ENCODE measurements at places on chromosomes 2 and 18.
A peak's percentile ranks its signal among the peaks of the same experiment; 100 is the strongest.

DNA sequence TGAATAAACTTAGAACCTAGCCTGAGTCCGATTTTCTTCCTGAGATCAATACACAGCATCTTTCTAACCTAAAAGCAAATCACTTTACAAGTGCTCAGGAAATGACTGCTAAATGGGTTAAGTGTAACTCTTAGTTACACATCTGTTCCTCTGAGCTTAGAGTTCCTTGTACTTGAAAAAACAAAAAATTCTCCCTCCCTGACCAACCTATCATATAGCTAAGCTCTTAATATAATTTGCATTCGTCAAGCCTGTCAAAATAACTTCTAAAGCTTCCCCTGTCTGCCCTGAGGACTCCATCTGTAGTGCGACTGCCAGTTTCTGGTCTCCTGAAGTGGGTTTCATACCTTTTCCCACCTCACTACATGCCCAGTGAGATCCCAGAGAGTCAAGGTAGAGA is 190.4 kb downstream of the NCK2 start:
- no peak for DNase-seq

DNA sequence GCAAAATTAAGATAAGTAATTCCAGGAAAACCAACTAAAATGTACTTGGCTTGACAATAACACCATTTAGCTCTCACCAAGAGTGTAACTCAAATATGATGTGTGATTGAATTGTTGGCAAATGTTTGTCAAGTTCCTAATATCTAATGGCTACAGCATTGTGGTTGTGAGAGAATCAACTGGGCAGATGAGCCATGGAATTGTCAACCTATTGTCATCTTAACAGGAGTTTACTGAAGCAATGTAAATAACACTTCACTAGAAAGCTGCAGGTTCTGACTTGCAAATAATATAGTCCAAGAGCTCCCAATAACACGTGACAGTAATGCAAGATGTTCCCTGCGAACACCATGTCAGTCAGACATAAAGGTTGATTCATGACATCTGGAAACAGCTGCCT is 495.2 kb upstream of the MEIS1 start:
- DNase-seq: no peak

- DNase-seq: no peak
Measured at GRCh38 chr2:65017335-65017734, 28.1 kb downstream of the SLC1A4 start.

DNA sequence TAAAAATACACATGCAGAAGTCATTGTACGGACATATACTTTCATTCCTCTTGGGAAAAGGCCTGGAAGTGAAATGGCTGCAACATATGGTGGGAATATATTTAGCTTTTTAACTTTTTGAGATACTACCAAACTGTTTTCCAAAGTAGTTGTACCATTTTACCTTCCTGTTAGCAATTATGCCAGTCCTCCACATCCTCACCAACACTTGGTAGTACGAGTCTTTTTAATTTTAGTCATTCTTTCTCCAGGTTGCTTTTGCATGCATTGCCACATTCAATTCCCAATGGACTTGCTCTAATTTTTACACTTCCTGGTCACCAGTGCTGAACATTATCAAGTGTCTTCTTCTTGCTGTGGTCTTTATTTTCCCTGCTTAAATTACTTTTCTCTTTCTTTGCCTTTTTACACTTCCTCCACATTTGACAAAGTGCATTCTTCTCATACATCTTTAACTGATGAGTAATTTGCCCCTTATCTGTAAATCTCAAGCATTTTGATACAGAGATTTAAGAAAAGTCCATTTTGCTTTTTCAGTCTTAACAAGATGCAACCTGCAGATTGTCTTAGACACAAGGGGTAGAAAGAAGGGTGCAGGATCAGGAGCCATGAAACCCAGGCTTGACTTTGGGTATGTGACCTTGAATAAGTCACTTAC is 14.5 kb downstream of the VIT start:
- no peak for DNase-seq

- DNase-seq: no peak
Measured at GRCh38 chr2:221400411-221400810, 171.7 kb downstream of the EPHA4 start.

DNA sequence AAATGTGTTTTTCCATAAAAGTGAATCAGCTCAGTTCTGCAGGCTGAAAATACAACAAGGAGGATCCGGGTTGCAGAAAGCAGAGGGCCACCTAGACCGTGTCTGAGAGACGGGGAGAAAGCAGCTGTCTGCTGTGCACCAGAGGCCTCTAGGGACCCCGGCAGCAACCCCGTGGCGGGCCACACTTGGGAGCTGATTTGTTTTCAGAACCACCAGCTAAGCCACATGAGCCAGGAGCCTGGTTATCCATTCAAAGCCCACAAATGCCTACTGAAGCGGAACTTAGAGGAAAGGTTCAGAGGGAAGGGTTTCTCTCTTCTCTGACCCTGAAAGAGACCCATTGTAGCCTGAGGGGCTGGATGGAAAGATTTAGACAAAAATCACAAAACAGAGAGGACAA is 28.4 kb upstream of the ID2 start:
- peak; percentile 47 for DNase-seq

DNA sequence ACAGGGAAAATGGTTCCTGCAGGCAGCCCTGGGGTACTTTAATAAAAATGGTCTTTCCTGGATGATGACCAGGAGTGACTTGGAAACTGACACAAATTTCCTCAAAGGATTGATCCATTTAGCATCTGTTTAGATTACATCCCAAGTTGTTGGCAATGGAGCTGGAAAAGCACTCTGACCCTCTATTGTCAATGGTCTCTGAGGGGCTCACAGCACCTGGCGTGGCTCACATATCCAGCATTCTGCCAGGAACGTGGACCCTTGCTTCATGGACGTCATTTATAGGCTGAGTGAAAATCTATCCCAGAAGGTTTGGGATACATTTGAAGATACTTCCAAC is 43.8 kb downstream of the SERTAD2 start:
- no peak for DNase-seq

GRCh38 chr2:20223407-20224163 is 1.3 kb downstream of the SDC1 start:
- DNase-seq: peak; percentile 86

GRCh38 chr2:185583058-185583816 is 155.4 kb upstream of the FSIP2 start:
- no peak for DNase-seq

- DNase-seq: no peak
Measured at GRCh38 chr2:74174909-74175308, 3.8 kb downstream of the MOB1A start.

DNA sequence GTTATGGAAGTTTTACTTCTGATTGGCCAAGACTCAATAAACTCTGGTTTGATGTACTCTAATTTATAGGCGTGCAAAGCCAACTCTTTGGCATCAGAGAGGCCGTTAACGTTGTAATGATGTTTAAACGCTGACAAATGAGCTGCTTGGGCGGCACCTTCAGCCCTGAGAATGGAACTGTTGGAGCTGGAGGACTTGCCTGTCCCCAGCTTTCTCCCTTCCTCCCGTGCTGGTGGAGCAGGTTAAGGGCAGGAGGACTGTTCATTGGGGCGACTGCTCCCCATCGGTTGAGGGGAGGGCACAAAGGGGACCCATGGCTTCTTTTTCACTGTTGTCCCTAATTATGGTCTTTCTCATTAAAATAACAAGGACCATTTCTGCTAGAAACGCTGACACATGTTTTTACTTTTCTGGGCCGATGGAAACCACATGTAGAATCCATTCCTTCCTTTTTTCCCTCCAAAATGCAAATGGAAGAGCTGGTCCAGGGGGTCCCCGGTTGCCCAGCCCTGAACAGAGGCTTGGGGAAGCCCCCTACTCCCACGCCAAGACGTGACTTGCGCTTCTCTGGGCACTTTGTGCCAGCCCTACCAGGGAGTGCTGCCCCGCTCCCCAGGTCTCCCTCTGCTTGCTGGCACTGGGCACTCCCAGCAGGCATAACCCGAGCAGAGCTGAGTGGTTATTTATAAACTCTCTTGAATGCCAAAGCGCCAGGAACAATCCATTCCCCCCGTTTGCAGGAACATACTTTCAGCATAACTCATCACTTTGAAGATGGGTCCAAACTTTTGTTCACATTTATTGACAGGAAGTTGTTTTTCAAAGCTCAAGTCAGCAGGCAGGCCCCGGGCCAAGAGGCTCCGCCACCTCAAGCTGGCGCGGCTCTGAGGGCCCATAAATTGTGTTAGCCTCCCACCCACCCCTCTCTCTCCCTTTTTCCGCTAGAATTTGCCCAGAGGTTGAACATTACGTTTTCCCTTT is 170.1 kb downstream of the ASB1 start:
- DNase-seq: no peak

GRCh38 chr2:1683297-1683696 is 61.0 kb downstream of the PXDN start:
- no peak for DNase-seq

- no peak for DNase-seq
Measured at GRCh38 chr2:183630964-183631363, 506.7 kb downstream of the NUP35 start.

DNA sequence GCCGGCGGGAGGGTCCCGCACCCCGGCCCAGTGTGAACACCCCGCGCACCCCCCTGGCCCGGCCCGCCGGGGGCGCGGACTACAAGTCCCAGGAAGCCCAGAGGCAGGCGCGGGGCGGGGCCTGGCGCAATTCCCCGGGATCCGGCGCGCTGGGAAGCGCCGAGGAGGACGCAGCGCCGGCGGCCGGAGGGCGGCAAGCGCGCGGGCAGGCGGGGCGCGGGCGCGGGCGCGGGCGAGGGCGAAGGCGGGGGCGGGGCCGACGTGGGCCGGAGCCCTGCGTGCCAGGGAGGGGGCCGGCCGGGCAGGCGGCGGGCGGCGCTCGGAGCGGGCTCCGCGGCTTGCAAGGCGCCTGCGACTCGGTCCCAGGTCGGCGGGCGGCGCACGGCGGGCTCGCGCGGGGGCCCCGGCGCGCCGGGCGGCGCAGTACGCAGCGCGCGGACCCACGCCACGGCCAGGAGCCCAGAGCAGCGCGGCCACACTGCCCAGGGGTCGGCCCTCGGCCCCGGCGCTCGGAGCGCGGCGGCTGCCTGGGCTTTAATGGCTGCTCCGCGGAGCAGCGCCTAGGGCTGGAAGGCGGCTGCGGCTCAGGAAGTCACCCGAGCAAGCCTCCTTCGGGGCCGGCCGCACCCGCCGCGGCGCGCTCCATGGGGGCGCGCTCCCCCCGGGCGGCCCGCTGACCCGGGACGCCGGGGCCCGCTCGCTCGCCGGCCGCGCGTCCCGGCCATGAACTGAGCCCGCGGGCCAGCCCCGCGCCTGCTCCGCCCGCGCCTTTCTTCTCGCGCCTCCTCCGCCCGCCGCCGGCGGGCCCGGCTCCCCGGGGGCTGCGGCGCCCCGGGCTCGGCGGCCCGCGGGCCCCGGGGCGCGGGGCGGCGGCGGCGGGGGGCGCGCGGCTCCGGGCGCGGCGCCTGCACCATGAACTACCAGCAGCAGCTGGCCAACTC is at the start of gene AGAP1:
AGAP1 (plus strand) TSS at position 269 of the 941 bp plus-strand sequence.
- DNase-seq: peak; percentile 94

GRCh38 chr18:51716277-51716676 is 518.8 kb upstream of the MEX3C start:
- no peak for DNase-seq

DNA sequence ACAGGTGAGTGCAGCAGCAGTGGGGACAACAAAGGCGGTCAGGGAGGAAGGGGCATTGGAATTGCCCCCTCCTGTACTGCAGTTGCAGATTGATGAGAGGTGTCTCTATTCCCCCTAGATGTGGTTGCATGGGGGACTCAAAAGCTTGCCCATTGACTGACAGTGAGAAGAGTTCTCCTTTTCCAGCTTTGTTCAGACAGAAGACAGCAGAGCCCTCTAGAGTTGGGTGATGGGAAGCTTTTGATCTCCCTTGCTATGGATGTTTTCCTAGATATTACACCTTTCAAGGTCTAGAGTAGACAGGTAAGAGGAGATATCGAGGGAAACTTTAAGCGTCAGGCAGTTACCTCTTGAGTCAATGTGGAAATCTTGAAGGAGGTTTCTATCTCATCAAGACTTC is 2.9 kb downstream of the PROKR1 start:
- DNase-seq: no peak

- no peak for DNase-seq
Measured at GRCh38 chr2:100853909-100854810, 34.2 kb downstream of the NPAS2 start.

GRCh38 chr2:233818639-233819621 is 35.4 kb downstream of the HJURP start:
- DNase-seq: no peak

GRCh38 chr2:207042841-207043240 is 103.5 kb downstream of the CPO start:
- no peak for DNase-seq

DNA sequence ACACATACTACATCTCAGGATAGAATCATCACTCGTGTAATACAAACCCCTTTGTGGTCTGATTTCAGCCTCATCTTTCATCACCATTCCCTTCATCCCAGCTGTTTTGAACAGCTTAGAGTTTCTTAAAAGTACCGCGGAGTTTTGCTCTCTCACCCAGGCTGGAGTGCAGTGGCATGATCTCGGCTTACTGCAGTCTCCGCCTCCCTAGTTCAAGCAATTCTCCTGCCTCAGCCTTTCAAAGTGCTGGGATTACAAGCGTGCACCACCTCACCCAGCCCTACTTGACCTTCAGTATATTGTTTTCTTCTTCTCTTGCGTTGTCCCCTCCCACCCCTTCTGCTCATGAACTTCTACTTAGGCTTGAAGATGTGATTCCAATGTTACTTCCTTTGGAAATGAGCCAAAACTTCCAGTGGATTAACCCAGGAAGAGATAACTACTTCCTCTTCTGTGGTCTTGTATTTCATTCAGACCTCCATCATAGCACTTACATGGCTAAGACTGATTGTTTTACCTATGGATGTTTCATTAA is 15.8 kb downstream of the ERLEC1 start:
- DNase-seq: no peak

- no peak for DNase-seq
Measured at GRCh38 chr18:63917817-63918216, 10.1 kb downstream of the SERPINB10 start.

DNA sequence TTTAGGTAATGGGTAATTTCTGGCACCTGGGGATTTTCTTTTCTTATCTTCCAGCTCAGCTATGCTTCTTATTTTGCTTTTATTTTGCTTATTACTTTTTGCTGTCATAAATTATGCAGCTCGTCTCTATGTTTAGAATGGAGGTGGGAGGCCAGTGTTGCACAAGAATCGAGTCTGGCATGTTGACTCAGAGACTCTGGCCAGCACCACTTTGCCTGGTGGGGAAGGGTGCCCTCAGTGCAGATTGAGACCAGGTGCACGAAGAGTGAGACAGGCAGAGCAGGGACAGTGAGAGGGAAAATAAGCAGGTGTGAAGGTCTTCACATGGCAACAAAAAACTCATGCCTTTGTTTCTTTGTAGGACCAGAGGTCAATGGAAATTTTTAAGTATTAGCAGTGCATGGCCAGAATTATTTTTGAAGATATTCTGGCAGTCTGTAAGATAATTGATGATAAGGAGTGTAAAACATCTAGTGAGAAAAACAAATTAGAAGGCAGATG is 59.2 kb upstream of the SLC5A7 start:
- DNase-seq: no peak

DNA sequence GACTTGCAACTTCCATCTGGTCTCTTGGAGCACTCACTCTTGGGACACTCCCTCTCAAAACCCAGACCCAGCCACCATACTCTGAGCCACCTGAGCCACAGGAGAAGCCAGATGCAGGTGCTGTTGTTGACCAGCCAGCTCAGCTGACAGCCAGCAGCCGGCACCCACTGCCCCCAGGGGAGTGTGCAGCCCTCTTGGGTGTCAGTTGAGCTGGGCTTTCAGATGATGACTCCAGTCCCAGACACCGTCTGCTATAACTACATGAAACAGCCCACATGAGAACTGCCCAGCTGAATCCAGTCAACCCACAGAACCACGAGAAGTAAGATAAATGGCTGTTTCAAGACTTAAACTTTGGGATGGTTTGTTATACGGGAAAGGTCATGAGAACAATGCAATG is 10.7 kb upstream of the IGFBP2 start:
- DNase-seq: no peak

- no peak for DNase-seq
Measured at GRCh38 chr2:131521961-131522781, 5.5 kb upstream of the CCDC74A start.

Measured in spinal cord (tissue), 10 donors.